ENCODE measurements at places on chromosomes 11 and 22.

DNA sequence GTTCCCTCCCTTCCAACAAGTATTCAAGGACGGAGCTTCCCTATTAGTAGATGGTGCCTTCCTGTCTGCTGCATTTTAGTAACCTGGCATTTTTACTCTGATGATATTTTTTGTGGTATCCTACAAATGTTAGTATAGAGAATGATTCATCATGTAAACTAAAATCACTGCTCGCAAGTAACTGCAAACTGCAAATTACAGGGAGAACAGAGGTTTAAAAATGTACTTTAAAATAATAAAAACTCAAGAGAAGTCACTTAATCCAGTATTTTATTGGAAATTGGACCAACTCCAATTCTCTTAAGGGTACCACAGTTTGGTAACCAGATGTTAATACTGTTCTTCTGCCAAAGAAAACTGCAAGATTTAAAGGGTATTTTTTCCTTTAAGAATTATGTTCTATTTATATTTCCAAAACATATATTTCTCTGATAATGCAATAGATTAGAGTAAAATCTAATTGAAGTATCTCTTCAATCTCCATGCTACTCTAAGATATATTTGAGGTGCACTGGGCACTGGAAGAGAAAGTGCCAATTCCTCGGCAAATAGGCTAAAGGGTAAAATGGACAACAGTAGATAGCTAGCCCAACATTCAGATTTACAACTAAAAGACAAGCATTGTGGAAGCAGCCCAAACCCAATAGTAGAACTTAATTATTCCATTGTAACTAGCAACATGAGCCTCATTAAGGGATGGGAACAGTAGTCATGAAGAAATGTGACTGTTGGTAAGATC is 298.0 kb downstream of the TTC28 start:
- no peak for DNase-seq

GRCh38 chr22:23790819-23791737 is 4.3 kb downstream of the SMARCB1 start:
- DNase-seq, result no peak

GRCh38 chr11:35223371-35223796 is 84.4 kb downstream of the CD44 start:
- DNase-seq, result no peak

DNA sequence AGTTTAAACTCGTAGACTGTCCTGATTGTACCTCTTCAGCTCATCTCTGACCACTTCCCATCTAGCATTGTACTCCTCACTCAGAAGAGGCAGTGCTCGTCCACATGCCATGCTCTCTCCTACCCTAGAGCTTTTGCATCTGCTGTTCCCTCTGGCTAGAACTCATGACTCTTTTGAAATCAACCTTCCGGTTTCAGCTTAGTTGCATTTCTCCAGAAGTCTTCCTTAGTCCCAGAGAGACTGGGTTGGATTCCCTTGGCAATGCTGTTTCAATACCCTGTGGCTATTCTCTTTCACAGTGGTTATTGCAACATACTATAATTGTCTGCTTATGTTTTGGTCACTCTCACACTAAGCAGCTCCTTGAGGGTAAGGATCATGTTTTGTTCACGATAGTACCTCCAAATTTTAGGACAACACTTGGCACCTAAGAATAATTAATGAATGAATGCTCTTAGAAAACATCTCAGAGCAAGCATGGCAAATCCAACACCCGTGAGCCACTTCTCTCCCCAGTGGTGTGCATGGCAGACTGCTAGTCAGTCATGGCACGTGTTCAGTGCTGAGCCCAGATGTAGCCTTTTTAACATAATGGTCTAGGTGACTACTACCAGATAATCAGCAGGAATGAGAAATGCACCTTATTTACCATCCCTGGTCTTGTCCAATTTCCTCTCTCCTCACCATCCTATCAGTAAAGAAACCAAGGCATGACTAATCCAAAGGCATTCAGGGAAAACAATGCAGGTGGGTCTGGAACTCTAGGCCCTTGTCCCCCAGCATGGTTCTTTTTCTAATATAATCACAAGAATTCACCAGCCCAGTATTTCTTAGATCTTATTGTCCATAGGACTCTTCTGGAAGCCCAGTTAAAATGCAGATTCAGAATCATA is 14.5 kb downstream of the SEPTIN3 start:
- no peak for DNase-seq

- no peak for DNase-seq
Measured at GRCh38 chr11:8233691-8234424, 29.8 kb downstream of the LMO1 start.

DNA sequence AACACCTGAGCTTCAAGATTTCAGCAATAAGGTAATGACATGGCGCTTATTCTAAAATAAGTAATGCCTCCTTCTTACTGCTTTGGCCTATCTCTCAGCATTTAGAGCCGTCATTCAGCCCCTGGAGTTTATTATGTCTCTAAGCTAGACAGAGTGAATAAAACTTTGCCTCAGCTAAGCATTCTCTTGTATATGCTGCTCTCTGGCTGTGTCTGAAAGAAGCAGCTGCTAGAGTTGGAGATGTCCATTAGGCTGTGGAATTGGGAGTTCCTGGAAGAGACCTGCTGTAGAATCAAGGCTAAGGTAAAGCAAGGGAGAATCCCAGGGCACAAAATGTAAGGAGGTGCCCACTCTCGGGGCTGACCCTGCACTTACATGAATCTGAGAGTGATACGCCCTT is 35.5 kb upstream of the TTC12 start:
- no peak for DNase-seq

DNA sequence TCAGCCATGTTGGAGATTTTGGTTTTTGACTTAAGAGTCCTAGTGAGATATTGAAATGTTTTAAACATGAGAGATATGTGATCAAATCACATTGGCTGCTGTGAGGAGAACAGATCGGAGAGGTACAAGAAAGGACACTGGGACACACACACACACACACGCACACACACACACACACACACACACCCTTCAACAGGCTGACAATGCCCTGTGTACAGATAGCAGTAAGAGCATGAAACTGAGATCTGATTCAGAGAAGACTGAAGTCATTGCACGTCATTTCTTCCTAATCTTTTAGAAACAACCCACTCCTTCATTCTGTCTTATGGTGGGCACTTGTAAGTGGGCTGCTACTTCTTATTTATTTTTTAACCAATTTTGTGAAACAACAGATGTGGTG is 200.5 kb upstream of the E2F8 start:
- DNase-seq, result no peak
